ENCODE measurements at places on chromosomes 2 and 18.

DNA sequence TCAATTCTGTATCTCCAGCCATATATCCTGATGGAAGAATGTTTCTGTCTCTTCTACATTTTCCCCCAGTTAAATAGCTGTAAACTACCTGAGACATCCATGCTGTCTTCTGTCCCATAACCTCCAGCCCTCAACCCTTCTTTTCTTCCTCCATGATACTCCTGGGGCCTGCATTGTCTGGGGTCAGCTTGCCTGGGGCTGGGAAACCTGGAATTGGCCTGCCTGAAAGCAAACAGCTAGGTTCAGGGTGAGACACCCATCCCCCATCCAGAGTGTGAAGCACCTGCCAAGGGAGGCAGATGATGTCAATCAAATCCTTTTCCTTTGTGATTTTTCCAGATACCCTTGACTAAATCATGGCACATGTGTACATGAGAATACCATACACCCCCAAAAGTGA lies 313.7 kb upstream of the MGAT5 start:
- no peak for DNase-seq

DNA sequence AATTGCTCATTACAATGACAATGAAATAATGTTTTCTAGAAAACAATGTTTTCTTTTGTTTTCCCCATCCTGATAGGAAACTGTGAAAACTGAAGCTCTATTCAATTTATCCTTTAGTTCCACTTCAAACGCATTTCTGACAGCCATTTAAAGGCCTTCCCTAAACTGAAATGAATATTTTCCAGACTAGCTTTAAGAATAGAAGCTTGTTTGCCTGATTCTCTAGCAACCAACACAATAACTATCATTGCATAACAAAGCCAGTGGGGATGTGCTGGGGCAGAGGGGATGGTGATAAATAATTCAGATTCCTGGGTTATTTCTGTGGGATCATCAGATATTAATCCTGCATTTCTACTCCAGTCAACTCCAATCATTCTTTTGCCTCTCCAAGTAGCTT lies 427.1 kb downstream of the RND3 start:
- no peak for DNase-seq

- no peak for DNase-seq
Observed at GRCh38 chr2:151760139-151760650, 25.9 kb upstream of the NEB start.

DNA sequence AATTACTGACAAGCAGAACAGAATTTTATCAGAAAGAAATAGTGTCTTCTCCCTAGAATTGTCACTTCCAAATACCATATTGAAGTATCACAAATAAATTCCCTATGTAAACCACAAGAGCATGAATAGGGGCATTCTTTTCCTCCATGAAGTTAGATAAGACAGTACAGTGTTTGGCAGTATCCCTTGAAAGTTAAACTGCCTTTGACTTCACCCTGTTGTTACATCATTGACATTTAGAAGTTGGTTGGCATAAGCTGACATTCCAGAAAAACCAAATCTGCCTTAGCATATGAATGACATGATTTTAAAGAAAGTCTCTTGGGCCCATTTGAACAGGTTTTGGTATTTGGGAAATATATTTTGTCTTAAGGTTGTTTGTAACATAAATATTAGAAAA lies 50.2 kb upstream of the OSR1 start:
- DNase-seq = no peak

Measured in stimulated activated naive CD4-positive, alpha-beta T cell treated with Interleukin-2 at 50 U/mL for 16 hours (primary cell).